D341Med (cell line): ENCODE measurements at places on chromosomes 6 and 20.

- DNase-seq, result no peak
Observed at GRCh38 chr6:27297484-27297856, 14.6 kb downstream of the POM121L2 start.

DNA sequence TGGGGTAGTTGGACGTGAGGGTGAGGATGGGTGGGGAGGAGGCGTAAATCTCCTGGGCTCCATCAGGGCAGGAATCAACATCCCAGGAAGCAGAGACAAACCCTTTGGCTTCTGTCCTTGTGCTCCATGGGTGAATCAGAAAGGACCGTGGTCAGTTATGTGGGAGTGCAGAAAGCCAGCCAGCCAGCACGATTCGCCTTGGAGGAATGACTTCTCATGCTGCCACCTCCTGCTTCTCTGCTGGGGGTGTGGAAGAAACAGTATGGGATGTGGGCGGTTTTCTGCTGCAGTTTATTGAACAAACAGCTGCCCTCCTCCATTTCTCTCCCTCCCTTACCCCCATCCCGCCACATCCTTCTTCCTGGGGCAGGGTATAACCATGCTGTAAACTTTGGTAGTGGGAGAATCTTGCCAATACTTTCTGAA, 214.5 kb downstream of the SOX4 start:
- DNase-seq, result no peak

GRCh38 chr6:26250698-26251044, 114.3 kb upstream of the BTN3A2 start:
- no peak for DNase-seq

GRCh38 chr20:50810063-50810462, 15.2 kb downstream of the BCAS4 start:
- DNase-seq, result no peak

GRCh38 chr6:149031201-149031858, 284.5 kb downstream of the UST start:
- DNase-seq, result no peak
